ENCODE measurements at places on chromosomes 7 and 10. TPM values are rescaled to one million over a fixed set of nuclear protein-coding genes. Genes with fewer than 3 reads are reported as not detected.

OPALIN gene
- not detected for total RNA-seq

PLXNA4 gene
- total RNA-seq: 0.08 TPM

HKDC1 gene
- 0.05 TPM for total RNA-seq

ASZ1 gene
- total RNA-seq: not detected

INMT gene
- total RNA-seq: 0.14 TPM

SLC16A12 gene
- not detected for total RNA-seq

LRIT1 gene
- total RNA-seq: not detected

LIPF gene
- total RNA-seq: not detected

- DNase-seq: no peak
Measured at GRCh38 chr10:79168210-79168609, 99.4 kb downstream of the ZMIZ1 start.

DNA sequence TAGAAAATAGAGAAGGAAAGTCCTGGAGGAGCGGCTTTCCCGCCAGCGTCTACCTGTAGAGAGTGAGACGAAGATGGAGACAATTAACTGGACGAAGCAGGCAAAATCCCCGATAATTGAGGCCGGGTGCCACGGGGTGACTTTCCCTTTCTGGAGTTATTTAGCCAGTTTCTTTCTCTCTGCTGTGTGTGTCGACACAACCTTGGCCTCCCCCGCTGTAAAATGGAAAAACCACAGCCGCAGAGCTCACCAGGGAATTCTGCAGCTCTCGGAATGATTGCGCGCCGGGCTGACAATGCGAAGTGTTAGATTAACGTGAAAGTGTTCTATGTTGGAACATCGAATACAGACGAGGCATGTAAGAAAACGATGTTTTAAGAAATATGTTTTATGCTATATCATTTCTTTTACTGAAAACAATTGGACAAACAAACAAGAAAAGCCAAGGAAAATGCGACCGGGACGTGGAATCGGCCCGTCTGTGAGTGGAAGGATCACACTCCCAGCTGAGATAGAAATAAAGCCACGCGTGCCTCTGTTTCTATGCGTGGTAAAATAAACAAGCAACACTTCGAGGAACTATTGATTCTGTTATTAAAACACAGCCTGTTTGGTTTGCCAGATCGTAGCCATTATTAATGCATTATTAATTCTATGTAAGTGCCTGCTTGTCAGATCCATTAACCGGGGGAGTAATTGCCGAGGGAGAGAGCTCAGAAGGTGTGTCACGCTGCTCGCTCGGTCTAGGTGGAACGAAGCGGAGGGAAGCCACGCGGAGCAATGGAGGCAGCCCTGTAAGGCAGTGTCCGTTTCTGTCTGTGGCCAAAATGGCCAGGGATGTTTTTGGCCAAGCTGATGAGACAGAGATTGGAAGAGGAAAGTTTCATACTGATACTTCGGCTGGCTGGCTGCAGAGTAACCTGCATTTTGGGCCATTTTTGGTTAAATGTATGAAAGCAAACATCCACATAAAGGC, 129.4 kb downstream of the DNAJB6 start:
- no peak for DNase-seq

DNA sequence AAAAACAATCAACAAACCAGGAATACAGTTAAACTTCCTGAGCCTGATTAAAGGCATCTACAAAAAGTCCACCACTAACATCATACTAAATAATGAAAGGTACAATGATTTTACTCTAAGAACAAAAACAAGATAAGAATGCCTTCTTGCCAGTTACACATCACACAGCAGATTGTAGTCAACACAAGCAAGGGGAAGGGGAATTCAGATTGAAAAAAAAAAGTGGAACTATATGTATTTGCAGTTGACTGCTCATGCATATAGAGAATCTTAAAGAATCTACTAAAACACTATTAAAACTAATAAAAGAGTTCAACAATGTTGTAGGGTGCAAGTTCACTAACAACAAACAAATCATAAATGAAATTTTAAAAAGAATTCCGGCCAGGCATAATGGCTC, 28.5 kb downstream of the ZNF33B start:
- DNase-seq: no peak

DNA sequence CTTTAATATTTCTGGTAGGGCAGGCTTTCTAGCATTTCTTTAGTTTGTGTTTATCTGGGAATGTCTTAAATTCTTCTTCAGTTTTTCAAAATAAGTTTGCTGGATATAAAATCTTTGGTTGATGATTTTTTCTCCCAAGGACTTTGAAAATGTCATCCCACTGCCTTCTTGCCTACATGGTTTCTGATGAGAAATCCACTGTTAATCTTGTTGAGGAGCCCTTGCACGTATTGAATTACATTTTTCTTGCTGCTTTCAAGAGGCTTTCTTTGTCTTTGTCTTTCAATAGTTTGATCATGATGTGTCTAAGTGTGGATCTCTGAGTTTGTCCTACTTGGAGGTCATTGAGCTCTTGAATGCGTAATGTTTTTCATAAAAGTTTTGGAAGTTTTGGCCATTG, 66.0 kb downstream of the CASD1 start:
- DNase-seq: no peak

DNA sequence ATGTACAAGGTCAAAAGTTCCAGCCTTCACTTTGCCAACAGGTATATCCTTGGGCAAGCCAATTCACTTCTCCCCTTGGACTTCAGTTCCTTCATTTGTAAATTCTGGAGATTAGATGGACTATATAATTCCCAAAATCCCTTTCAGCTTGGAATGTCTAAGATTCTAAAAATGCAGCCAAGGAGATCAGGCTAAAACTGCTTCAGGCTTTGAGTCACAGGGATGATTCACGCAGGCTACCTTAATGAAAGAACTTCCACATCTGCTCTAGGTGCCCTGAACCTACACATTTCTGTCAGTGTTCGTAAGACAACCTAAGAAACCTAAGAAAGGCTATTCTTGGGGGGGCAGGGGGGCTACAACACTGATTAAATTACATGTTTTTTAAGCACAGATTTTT, 7.1 kb downstream of the CPVL start:
- no peak for DNase-seq

DNA sequence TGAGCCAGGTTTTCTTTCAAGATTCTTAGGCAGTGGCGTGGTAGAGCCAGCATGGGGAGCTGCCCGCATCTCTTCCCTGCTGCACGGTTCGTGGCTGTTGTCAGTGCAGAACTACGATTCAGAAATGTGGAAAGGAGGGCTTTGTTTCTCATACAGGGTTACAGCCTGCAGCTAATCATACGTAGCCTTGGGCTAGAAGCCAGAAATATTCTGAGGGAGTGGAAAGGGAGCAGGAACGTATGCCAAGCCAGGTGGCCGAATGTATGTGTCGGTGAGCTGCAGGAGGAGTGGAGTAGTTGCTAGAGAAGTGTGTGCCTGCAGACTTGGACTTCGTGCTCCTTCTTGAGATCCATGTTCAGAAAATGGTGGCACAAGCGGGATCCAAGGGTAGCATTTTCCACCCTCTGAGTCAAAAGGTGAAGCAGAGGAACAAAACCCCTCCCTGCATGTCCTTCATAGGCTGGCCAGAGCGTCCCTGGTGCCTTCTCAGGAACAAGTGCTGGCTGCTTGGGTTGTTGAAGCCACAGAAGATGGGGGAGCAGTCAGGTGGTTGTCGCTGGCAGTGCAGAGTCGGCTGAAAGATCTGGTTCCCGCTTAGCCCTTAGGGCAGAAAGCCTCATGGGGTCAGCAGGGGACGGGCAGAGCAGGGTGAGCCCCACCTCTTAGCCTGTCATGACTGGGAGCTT, 40.9 kb downstream of the LANCL2 start:
- no peak for DNase-seq

DNA sequence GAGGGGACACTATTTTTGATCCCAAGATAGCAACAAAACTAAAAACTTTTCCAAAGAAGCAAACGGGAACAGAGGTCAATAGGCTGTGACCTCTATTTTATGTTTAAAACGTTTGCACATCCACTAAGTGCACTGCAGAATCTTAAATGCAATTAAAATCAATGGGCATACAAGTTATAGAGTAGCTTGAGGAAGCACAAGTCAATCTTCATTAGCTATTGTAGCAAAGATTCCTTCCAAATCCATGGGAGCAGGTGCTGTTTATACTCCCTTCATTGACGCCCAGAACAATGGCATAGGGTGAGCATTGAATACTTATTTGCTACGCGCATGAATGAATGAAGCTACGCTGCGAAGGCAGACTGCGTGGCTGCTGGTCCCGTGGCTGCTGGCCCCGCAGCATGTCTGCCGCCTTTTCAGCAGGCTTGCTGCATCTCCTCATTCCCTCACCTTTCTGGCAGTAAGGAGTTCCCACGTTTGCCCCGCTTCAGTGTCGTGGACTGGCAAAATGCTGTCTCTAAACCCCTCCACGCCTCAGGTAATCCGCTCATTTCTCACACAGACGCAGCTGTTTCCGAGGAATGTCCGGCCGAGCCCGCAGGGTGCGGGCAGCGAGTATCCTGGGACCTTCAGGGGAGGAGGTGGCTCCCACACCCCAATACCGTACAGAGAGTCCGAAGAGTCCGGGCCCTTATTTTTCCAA, 754 bp upstream of the PHYHIPL start:
- no peak for DNase-seq

DNA sequence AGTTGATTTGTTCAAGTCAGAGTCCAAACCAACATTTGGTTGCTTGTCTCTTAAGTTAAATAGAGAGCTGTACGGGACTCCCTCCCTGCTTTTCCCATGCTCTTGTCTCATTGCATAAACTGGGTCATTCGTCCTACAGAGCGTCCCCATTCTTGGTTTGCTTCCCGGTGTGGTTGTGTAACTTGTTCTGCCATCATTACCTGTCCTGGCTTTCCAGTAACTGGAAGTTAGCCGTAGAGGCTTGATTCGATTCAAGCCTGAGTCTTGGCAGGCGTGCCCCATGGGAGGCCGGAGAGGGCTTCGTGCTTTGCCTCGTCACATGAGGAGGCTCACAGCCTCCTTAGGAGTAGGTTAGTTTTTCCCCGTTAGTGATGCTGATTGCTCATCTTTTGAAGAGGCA, 40.2 kb downstream of the FBH1 start:
- DNase-seq: no peak

DNA sequence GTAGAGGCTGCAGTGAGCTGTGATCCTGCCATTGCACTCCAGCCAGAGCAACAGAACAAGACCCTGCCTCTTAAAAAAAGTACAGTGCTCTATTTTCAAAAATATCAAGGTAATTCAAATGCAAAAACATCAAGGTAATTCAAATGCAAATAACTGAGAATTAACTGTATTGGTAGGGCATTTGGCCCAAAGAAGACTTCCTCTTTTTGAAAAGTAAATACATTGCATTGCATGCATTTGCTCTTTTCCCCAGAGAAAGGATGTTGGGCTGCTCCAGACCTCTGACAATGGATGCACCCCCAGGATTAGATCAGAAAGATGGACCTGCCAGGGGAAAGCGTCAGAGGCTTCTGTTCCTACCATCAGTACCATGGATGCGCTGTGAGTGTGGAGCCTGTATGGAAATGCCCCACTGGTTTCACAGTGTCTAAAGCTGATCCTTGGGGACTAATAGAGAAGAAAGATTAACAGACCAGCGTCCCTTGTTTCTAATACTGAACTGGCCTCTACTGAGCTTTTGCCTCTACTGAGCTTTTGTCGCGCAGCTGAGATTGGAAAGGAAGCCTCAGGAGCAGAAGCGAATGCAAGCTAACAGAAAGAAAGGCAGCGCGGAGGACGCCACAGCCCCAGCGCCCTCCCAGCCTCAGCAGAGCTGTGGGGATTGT, 93.5 kb upstream of the LYZL2 start:
- no peak for DNase-seq

DNA sequence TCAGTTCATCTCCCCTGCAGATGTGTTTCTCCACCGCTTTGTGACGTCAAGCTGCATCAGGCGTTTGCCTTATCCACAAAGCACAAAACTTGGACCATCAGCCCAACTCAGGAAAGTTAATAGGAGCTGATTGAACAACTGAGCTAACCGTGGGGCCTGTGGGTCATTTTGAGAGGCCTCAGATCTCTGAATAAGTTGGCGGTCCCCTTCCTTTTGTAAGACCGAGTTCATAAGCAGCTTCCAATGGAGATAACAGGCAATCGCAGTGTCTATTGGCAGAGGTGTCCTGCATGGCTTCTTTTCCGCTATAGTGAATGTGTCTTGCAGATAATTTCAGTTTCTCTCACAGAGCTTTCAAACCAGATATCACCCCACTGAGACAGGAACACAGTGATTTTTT, 154.0 kb downstream of the SORCS1 start:
- no peak for DNase-seq

- DNase-seq: no peak
Measured at GRCh38 chr10:132585732-132586722, 48.4 kb downstream of the INPP5A start.

- no peak for DNase-seq
Measured at GRCh38 chr10:3574451-3574850, 210.6 kb downstream of the KLF6 start.
